ENCODE measurements at places on chromosomes 1 and 21. TPM values are rescaled to one million over a fixed set of nuclear protein-coding genes. Genes with fewer than 3 reads are reported as not detected.

Gene FMOD
- total RNA-seq, result 68.4 TPM

Gene OR2T2
- not detected for total RNA-seq

Gene UBE2U
- total RNA-seq, result not detected

Gene FALEC
- total RNA-seq, result not detected

Gene OR2L2
- total RNA-seq, result 0.11 TPM

Gene ZNF593OS
- total RNA-seq, result not detected

Gene TCEA3
- total RNA-seq, result 44.8 TPM

Gene GREM2
- total RNA-seq, result 4.7 TPM

Gene ARTN
- total RNA-seq, result 1.4 TPM

Gene IPP
- 19.0 TPM for total RNA-seq

Gene LIPI
- not detected for total RNA-seq

Gene AADACL4
- 0.37 TPM for total RNA-seq

Gene GSTM5
- 18.2 TPM for total RNA-seq

Gene LAD1
- 12.6 TPM for total RNA-seq

All from urinary bladder (tissue), 4 donors.